ENCODE measurements at places on chromosomes 2 and 18.

DNA sequence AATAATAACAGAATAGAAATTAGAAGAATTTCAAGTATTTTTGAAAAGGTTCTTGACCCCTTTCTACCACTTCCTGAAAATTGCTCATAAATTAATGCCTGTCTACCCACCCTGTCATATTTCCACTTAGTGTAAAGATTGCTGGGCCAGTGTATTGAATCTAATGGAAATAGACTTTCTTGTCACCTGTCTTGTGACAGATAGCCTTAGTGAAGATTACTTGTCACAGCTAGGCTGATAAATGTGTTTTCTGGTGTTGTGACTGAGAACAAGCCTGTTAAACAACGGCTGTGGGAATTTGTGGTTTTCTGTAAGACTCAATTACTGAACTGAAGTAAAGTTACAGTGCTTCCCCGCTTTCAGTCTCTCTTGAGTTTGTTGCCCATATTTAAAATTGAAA is 37.0 kb downstream of the PIK3C3 start:
- DNase-seq = no peak

- no peak for DNase-seq
Measured at GRCh38 chr18:68284236-68284780, 430.6 kb downstream of the TMX3 start.

DNA sequence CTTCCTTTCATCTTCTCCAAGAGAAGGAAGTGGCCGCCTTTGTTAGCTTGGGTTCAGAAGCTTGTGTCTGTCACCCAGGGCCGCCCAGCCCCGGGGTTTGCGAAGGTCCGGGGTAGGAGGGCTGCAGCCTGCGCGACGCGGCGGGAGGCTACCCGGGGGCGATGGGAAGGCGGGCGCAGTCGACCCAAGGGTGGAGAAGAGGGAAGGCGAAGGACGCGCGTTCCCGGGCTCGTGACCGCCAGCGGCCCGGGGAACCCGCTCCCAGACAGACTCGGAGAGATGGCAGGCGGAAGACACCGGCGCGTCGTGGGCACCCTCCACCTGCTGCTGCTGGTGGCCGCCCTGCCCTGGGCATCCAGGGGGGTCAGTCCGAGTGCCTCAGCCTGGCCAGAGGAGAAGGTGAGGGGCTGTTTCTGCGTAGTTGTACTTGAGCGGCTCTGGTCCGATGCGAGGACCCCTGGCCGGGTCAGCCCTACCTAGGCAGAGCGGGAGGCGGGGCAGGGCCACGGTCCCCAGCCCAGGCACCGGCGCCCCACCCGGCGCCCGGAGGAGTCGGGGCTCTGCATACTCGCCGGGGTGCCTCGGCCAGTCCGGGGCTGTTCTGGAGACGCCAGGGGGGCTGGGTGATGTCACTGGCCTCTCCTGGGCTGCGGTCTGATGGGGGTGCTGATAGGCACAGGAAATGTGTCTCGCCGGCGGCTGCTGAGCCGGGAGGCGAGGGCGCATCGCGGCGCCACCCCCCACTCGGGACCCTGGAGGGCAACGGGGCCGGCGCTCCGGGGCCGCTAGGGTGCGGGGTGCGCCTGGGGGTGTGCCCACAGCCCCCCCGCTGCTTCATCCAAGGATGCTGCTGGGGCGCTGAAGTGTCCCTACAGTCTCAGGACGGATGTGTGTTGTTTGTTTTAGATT is at the start of gene QPCT:
QPCT (plus strand) TSS at position 178 of the 909 bp plus-strand sequence; CDS start at position 280, 102 bp downstream.
- DNase-seq = peak; percentile 36

DNA sequence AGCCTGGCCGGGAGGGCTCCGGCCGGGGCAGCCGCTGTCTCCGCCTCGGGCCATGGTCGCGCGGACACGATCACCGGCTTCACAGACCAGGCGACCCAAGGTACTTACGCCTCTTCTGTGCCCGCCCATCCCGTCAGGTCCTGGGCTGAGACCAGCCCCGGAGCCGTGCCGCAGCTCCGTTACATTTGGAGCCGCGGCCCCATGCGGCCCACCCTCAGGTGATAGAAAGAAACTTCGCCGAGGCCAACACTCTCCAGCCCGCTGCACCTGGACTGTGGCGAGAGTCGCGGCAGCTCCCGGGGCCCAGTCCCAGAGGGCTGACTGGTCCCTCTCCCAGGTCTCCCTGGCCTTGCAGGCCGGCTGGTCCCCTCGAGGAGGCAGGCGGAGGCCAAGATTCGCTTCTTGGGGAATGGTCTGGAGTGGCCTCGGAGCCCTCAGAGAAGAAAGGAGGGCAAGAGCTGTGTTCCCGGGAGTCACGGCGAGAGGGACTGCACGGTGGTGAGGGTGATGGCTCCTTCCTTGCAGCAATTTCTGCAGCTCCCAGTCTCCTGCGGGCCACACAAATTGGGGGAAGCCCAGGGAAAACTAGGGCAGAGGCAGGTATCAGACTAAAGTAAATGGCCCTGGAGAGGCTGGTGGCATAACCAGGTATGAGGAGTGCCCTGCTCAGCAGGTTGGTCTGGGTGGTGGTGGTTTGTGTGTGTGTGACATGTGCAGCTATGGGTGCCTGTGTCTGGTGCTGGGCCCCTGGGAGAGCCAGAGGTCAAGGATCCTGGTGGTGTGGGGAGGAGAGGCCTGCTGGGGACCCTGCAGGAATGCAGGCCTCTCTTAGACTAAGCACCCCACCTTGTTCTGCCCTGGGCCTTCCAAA is 822 bp downstream of the GDF7 start:
- no peak for DNase-seq

DNA sequence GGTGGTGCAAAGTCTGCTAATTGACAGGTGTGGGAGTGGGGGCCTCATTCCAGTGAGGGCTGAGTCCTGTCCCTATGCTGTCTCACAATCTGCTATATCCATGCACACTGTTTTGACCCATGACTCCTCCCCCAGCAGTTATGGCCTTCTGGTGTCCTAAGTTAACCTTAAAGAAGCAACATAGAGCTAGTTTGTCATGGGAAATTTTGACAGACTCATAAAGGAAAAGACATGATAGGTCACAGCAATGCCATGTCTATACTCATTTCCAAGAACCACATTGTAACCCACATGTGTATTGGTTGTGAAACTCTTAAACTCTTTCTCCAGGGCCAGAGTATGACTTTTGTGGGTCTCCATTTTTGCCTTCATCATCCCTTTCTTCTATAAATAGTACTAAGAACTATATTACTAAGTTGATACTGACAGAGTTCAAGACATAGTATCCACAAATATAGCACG is 78.2 kb upstream of the SLC1A4 start:
- no peak for DNase-seq
